ENCODE measurements at places on chromosomes 3 and 15.

GRCh38 chr3:141753399-141753798 lies 9.8 kb upstream of the GRK7 start:
- DNase-seq, result no peak

DNA sequence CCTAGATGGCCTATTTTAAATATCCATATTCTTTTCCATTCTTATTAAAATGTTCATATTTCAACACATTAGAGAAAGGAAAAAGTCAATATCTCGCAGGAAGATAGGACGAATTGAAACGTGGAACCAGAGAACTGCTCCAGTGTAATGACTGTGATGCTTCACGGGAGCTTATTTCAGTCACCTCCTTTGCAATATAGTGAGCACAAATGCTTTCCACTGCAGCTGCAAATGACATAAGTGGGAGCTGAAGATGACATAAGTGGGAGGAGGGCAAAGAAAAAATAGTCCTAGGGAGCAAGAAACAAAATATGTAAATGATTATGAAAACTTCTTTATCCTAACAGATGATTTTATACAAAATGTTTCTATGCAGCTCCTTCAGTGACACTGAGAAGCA lies 324.1 kb downstream of the ZNF385D start:
- DNase-seq, result no peak

DNA sequence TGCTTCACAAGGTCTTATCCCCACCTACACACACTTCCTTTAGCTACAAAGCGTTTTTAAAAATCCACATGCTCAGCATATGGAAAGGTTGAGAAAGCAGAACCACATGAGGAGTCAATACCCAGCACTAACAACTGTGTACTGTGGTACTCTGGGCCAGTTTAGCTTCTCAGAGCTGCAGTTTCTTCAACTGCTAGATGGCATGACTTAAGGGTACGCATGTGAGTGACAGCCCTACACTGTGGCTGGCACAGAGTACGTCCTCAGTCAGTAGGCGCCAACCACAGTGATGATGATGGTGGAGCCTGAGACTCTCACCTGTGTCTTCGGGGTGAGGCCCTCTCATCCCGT lies 17.4 kb downstream of the CCDC12 start:
- no peak for DNase-seq

- no peak for DNase-seq
Observed at GRCh38 chr3:46578973-46579755, 13.1 kb upstream of the LRRC2 start.

DNA sequence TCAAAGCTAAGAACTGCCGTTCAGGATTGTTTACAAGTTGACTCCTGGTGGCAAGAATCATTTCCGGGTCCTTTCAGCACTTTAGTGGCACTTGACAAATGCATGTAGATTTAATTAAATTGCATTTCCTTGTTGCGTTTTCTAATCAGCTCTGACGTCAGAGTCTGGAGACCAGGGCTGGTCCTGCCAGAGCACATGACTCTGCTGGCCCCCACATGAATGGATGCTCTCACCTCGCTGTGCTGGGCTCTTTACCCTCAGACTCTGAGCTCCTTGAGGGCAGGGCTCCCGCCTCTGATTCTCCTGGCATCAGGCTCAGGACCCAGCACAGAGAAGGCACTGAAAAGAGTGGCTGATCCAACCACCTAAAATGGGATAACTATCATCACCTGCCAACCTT lies 69.4 kb downstream of the FEM1B start:
- DNase-seq, result no peak

DNA sequence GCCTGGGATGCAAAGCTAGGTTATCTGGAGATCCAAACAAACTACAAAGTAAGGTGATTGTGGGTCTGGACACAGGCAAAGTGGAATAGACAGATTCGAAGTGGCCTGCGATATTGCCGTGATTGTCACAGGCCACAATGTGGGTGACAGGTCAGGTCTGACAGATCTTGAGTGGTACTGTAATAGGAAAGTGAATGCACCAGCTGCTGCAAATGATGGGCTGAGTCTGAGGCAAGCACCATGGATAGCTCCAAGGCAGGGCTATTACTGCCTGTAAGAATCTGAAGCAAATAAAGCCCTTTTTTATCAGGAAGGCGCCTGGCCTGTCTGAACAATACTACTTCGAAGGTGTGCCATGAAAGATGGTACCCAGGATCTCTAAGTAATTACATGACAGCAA lies 10.0 kb downstream of the ARMC8 start:
- no peak for DNase-seq

DNA sequence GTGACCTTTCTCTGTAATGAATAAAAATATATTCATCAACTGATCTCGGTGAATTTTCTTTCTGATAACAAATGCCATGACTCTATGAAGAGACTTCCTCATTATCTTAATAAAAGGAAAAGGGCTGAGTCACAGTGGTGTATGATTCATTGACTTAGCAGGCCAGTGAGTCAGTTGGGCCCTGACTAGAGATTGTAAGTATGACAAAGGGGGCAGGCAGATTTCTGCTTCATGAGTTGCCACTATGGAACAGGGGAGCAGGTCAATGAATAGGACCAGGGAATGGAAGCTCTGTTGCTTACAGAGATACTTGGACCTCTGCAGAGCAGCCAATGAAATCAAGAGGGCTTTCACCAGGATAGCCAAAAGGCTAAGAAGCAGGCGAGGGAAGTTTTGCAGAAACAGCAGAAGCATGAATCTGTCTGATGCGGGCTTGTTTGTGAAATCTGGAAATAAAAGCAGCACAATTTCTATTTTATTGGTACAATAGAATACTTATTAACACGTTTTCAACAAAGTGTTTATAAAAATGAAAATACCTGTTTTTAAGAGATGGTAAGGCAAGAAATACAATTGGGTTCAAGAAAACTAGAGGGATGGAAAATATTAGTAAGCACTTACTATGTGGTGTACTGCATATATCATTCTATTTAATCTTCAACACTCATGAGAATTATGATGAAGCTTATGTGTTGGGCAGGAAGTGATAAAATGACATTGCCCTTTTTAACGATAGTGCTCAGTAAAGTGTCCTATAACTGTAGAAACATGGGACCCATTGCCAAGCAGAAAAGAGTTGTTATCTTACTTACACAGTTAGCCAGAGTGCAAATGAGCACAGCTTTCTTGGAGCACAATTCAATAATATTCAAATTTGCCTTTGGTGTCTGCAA lies 169.8 kb upstream of the MYRIP start:
- DNase-seq, result no peak

DNA sequence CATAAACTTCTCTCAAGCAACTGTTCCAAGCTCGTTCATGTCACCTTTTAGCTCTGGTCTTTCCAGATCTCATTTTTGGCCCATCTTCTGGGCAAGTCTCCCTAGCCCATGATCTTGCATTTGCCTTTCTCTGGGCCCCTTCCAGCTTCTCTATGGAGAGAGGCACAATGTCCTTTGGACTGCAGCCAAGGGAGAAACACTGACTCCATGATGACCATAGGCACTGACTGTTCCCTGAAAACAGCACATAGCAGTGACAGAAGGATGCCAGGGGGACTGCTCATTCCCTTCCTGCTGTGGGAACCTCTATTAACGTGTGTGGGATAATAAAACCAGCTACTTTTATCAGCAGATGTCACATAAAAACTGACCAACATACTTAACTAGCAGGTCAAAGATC lies 60.3 kb downstream of the STRIT1 start:
- DNase-seq, result no peak

- no peak for DNase-seq
Observed at GRCh38 chr3:11514191-11514821, 129.4 kb downstream of the VGLL4 start.

GRCh38 chr15:60218256-60218655 lies 179.5 kb downstream of the ANXA2 start:
- DNase-seq, result no peak

DNA sequence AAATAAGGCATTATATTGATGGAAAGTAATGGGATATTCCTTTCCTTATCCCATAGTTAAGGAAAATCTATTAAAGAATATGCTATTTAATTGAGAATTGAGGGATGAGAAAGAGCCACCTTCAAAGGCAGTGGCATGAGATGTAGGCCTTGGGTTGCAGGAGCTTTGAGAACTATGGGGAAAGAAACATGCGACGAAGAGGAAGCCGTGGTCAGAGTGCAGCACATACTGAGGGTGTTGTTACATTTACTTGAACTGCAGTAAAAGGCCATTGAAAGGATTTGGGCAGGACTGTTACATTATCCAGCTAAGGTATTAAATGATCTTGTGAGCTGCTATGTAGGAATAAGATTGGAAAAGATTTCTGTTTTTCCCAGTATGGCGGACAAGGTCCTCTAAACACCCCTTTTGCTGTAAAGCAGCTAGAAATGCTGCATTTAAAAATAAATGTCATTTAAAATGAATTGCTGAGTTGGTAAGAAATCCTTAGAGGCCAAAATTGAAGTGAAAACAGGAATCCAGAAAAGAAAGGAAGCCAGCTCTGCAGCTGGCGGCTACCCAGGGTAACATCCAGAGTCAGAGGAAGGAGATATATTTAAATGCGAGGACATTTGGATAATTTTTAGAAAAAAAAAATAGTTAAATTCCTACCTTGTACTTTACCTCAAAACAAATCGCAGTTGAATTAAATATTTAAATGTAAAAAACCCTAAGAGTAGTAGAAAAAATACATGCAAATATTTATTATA lies 61.7 kb downstream of the IL1RAP start:
- no peak for DNase-seq

DNA sequence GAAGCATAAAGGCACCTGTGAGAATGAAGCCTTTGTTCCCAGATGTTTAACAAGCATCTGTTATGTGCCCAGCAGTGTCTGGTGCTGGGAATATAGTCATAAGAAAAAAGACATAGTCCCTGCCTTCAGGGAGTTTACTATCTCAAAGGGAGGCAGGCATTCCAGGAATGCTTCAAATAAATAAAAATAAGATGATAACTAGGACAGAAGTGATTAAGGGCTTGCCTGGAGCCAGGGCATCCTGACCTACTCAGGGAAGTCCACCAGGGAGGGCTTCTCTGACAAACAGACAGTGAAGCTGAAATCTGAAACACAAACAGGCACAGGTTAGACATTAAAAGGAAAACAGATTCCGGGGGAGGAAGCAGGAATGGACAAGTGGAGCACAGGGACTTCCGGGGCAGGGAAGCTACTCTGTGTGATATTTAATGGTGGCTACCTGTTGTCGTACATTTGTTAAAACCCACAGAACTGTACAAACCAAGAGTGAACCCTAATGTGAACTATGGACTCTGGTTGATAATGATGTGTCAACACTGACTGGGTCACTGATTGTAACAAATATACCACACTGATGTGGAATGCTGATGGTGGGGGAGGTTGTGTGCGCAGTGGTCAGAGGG lies 53.3 kb downstream of the ITGB5 start:
- no peak for DNase-seq

DNA sequence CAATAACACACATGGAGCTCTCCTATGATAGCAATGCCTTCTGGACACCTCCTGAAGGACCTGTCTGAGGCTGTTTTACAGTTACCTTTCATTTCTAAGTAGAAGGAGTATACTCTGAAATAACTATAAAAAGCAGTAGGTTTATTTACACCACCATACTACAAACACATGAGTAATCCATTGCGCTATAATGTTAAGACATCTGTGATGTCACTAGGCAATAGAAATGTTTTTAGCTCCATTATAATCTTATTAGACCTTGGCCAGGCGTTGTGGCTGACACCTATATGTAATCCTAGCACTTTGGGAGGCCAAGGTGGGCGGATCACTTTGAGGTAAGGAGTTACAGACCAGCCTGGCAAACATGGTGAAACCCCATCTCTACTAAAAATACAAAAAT lies 24.7 kb downstream of the PXK start:
- DNase-seq, result no peak

- no peak for DNase-seq
Observed at GRCh38 chr3:18648868-18649462, 223.8 kb upstream of the SATB1 start.

- DNase-seq, result no peak
Observed at GRCh38 chr15:61088675-61089074, 140.4 kb downstream of the RORA start.

GRCh38 chr15:82081914-82082762 lies 36.3 kb upstream of the MEX3B start:
- DNase-seq, result no peak

- no peak for DNase-seq
Observed at GRCh38 chr3:126511291-126511690, 6.3 kb downstream of the UROC1 start.

GRCh38 chr3:159775372-159775961 lies 213.2 kb upstream of the IL12A start:
- no peak for DNase-seq

DNA sequence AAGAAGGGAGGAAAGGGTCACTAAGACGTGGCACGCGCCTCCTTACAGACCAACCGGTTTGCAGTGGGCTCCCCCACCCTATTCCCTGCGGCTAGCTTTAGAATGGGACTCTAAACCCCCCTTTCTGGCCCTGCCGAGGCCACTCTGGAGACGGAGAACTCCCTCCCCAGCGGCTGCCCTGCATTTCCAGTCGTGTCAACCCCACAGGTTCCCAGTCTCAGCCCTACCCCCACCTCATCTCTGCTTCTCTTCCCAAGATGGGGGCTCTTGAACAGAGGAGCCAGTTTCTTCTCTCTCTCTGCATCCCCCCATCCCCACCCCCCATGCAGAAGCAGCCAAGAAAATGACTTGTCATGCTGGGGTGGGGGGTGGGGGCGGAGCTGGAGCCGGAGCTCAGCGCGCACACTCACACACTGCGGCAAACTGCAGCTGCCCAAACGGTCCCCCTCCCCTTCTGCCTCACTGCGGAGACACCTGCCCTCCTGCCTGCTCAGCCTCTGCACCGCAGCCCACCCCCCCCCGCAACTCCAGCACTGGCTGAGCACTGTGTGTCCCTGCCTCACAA lies 871 bp downstream of the MAP1A start:
- no peak for DNase-seq

DNA sequence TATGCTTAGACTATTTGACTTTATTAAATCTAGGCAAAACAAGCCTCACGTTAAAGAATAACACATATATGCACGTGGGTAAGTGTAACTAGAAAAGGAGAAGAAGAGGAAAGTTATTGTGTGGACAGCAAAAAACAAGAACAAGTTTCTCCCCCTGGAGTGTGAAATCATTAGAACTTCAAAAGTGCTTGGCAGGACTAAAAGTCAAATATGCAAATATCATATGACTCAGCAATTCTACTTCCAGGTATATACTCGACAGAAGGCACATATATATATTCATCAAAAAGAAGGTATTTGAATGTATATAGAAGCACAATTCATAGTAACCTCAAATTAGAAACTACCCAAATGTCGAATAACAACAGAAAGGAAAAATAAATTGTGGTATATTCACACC lies 68.9 kb upstream of the STXBP5L start:
- DNase-seq, result no peak

DNA sequence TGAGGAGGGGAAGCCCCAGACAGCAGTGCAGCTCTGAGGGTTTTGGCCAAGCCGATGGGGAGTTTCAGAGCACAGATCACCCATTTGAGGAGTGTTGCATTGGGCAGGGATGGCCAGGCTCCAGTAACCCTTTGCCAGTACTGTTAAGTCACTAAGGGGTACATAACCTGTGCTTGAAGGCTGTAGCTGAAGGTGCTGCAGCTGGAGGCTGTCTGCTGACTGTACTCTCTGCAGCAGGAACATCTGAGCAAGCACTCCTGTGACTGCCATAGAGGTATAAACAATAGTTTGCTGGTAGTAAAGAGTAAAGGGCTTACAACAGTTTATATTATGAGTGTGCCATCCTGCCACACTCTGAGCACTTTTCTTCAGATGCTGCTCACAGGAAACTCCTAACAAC lies 297.8 kb downstream of the EPHA3 start:
- DNase-seq, result no peak

All from effector CD8-positive, alpha-beta T cell (primary cell).